ENCODE measurements at places on chromosomes 4 and X. TPM values are rescaled to one million over a fixed set of nuclear protein-coding genes. Genes with fewer than 3 reads are reported as not detected.

GRCh38 chrX:123169247-123169901, 14.7 kb upstream of the GRIA3 start:
- DNase-seq: no peak

DNA sequence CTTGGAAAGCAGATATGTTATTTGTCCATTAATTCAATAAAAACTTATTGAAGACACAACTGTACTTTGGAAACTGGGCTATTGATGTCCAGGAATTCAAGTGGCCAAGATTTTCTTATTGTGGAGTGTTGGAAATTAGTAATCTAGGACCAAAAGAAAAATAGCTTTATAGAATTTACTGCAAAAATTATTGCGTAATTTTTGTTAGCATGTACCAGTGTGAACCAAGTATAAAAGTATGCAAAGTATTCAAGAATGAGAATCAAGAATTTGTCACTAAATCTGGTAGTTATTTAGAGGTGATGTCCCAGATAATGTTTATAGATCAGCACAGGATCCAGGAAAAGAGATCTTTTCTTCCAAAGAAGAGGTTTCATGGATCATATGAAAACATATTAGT, 468.9 kb upstream of the CTSO start:
- DNase-seq: no peak

GRCh38 chr4:86965019-86965976, 30.5 kb downstream of the AFF1 start:
- no peak for DNase-seq

DNA sequence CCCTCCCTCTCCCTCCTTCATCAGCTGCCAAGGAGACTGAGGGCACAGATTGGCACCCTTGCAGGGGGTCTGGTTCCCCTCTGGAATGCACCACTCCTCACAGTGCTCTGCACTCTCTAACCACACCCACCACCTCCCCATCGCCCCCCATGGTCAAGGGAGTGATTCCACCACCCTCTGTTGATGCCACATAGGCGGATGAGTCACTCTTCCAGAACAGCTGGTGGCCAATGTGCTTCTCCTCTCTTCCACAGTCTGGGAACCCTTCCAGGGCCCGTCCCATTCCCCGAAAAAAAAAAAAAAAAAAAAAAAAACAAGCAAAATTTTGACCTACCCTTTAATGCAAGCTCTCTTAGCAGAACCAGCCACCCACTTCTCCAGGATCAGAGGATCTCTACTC, 341.3 kb upstream of the KLF3 start:
- DNase-seq: peak; percentile 61

DNA sequence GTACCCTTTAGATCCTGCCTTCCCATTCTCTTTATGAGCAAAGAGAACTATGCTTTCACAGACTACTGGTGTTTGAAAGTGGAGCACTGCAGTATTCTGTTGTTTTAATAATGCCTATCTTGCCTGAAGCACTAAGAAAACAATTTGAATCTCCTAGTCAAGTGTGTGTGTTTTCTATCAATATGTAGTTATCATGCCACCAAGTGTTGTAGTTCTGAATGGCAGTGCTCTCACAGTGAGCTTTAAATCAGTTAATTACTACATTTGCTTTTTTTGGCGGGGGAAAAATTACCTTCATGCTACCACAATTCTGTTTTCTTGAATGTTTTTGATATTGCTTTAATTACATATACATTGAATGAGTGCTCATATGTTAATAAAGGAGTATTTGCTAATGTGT, 143.6 kb upstream of the FAM47A start:
- DNase-seq: no peak

DNA sequence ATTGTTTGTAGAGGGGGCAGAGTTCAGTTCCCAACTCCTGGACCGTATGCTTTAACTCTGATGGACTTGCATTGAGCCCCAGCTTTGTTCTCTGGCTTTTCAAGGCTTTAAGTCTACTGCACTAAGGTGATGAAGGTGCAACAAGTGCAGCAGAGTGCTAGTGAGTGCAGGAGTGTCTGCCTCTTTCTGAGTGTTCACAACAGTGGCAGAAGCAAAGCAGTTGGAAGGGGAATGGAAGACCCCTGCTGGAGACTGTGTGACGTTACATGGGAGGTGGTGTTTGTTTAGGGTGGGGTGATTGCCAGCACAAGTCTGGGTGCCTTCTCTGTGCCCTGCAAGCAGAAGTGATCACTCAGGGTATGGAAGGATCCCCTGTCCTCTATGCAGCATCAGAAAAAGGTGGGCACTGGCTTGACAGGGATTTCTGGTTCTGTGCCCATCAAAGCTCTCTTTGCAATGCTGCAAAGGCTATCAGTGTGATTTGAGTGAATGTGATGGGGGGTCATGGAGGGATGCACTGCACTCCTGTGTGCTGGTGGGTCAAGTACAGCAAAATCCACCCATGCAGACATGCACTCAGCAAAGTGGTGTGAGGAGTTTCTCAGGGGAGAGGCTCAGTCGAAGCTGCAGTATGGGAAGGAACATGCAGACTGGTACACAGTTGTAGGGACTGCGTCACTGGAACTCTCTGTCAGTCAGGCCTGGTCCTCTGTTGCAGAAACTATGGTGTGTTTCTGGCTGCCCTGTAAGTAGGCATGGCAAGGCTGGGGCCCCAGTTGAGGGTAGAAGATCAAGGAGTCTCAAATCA, 70.9 kb upstream of the UGT2B7 start:
- no peak for DNase-seq

DNA sequence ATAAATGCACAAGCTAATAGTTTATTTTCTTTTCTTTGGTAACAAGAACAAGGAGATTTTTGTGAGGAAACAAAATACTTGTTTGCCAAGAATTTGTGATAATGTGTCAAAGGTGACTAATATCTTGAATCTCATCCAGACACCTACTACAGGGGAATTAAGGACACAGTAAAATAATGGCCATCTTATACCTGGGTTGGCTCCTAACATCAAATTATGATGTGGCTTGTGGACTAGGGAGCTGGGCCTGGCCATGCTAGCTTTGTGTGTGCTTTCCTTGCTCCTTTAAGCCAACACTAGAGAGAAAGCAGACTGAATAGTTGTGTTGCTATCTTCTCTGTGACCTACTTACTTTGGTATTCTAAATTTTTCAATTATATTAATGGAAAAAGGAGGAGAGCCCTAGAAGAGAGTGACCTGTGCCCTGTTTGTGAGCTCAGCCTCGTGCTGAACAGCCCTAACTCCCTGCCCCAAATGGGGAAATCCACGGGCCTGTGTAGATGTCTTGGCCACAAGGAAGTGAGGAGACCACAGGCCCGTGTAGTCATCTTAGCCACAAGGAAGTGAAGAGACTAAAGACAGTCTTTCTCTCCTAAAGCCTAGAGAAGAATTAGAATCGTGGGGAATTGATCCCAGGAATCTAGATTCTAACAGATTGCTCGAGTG, 23.3 kb downstream of the ARHGAP24 start:
- peak; percentile 44 for DNase-seq

SLC9B1 gene
- total RNA-seq: 0.20 TPM

EMCN gene
- 39.6 TPM for total RNA-seq

WAS gene
- 2.6 TPM for total RNA-seq

DGAT2L6 gene
- total RNA-seq: not detected

GJB1 gene
- not detected for total RNA-seq

Data from left ventricle myocardium superior (tissue), 1 donor.